Pericardium fibroblast (primary cell): ENCODE measurements at places on chromosomes 6 and 20. TPM values are rescaled to one million over a fixed set of nuclear protein-coding genes. Genes with fewer than 3 reads are reported as not detected.

The GPANK1 gene
- 13.4 and 15.3 TPM in 2 replicates for total RNA-seq

The MUCL3 gene
- total RNA-seq = not detected in 2 replicates

The SLC23A2 gene
- 9.1 and 10.2 TPM in 2 replicates for total RNA-seq

The SLC4A11 gene
- total RNA-seq = 1.4 TPM in 2 replicates

The TP53TG5 gene
- total RNA-seq = not detected in 2 replicates

The TGM2 gene
- 25.2 and 150 TPM in 2 replicates for total RNA-seq

The ADGRF1 gene
- not detected in 2 replicates for total RNA-seq

The MYBL2 gene
- total RNA-seq = 2.6 and 2.7 TPM in 2 replicates

The MLN gene
- not detected in 2 replicates for total RNA-seq

The TBX18 gene
- total RNA-seq = 29.6 and 61.3 TPM in 2 replicates

The HLA-DPB1 gene
- 7.7 and 7.8 TPM in 2 replicates for total RNA-seq

The MLIP gene
- 1.3 TPM in 1 of 2 replicates, not detected in the other for total RNA-seq

The PARD6B gene
- 0.43 and 0.82 TPM in 2 replicates for total RNA-seq

The TMEM181 gene
- total RNA-seq = 22.0 and 23.5 TPM in 2 replicates
